ENCODE measurements at places on chromosomes 11 and 22. TPM values are rescaled to one million over a fixed set of nuclear protein-coding genes. Genes with fewer than 3 reads are reported as not detected.

KCNQ1 gene
- 1.8 TPM for polyA plus RNA-seq

PTPRJ gene
- polyA plus RNA-seq, result 4.4 TPM

DUSP8 gene
- polyA plus RNA-seq, result 16.5 TPM

IFITM1 gene
- 15.9 TPM for polyA plus RNA-seq

KAT5 gene
- 35.0 TPM for polyA plus RNA-seq

GRCh38 chr22:46641811-46642266 is 21.7 kb downstream of the GRAMD4 start:
- no peak for DNase-seq

DNA sequence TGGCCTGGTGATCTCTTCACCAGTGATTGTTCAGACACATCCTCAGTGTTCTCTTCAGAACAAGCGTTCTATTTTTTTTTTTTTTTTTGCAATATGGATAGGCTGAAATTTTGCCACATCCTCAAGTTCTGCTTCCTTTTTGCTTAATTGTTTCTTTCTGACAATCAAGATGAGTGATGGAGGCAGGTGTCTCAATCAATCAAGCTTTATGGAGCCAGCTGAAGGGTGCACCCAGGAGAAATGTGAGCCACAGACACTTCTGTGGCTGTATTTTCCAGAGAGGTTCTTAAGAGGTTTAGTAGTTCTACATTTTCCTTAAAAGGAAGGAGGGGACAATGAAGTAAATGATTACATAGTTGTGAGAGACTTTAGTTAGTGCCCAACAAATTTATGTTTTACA is 43.9 kb upstream of the ASPHD2 start:
- no peak for DNase-seq

GRCh38 chr11:128039140-128040021 is 548.0 kb downstream of the ETS1 start:
- peak; percentile 33 for DNase-seq

DNA sequence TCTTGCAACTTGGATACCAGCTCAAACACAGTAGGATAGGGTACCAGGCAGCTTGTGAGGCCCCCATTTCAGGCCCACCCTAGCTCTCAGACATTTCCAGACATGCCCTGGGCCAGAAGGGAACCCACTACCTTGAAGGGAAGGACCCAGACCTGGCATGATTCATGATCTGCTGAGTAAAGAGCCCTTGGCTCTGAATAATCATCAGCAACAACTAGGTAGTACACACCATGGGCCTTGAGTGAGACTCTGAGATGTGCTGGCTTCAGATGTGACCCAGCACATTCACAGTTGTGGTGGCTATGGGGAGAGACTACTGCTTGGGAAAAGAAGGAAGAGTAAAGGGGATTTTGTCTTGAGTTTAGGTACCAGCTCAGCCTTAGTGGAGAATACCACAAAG is 23.6 kb downstream of the JRKL start:
- DNase-seq, result no peak

DNA sequence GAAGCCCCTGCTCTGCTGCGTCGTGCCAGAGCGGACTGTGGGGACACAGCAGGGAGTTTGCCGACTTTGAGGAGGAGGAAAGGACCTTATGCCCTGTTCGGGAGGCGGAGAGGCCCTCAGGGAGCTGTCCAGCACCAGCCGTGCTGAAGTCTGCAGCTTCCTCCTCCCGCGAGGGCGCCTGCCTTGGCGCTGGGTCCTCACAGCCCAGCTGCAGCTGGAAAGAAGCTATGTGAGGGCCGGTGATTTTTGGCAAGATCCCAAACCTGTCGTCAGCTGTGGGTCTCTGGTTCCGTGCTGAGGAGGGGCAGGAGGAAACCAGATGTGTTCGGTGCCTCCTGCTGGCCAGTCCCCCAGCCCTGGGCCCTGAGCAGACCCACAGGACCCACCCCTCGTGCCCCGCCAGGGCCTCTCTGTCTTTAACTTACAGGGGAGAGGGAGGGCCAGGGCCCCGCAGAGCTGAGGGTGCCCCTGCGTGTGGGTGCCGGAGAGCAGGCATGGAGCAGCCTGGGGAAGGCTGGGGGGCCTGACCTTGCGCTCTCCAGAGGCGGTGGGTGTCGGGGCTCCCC is 12.0 kb downstream of the BRSK2 start:
- DNase-seq, result peak; percentile 75

GRCh38 chr11:86589856-86590589 is 82.4 kb downstream of the ME3 start:
- DNase-seq, result no peak

DNA sequence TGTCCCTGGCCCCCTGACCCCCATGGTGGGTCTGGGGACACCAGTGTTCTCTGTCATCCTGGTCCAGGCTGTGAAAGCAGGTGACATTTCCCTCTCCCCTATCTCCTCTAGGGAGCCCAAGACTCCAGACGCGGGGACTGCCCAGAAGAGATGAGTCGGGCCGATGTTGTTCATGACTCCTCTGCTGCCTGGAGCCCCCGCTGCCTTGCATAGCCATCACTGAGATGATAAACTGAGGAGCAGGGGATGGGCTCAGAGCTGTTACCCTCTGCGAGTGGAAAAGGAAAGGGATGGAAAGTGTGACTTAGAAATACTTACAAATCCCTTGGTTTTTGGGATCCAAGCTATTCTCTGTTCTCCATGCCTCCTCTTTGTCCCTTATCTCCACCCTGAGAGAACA is 209.6 kb downstream of the DSCAML1 start:
- DNase-seq, result no peak

- DNase-seq, result no peak
These were observed 1.4 kb downstream of the SGSM1 start for GRCh38 chr22:24807284-24807950.

DNA sequence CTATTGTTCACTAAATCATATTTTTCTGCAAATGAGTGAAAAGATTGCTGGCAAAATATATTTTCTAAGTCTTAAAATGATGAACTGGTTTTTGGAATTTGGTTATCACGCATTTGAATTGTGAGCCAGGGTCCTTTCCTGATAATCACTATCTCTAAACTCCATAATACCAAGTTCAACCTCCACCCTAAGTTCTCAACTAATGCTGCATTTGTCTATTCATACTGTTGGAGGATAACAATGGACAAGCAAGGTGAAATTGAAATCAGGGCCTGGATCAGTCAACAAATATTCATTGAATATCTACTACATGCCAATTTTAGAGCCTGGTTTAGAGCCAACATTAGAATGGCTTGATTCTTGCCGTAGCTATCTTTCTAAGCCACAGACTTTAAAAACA is 4.7 kb upstream of the PCF11 start:
- DNase-seq, result no peak

- no peak for DNase-seq
These were observed 56.9 kb upstream of the EMID1 start for GRCh38 chr22:29148826-29149225.

- DNase-seq, result no peak
These were observed 61.8 kb downstream of the SNX19 start for GRCh38 chr11:130854483-130854882.
